Calu3 (cell line): ENCODE measurements at places on chromosomes 6 and 20. TPM values are rescaled to one million over a fixed set of nuclear protein-coding genes. Genes with fewer than 3 reads are reported as not detected.
A peak's percentile ranks its signal among the peaks of the same experiment; 100 is the strongest.

GRCh38 chr20:5511505-5511904 is 194.8 kb upstream of the PROKR2 start:
- no peak for DNase-seq
- no peak overlapping the region for H3K27ac ChIP-seq
- H3K4me1 ChIP-seq = no peaks in the 10 kb centered on the region
- H3K27me3 ChIP-seq = no peaks in the 10 kb centered on the region
- H3K36me3 ChIP-seq = no peaks in the 10 kb centered on the region

GRCh38 chr6:142842418-142843261 is 102.3 kb downstream of the HIVEP2 start:
- peak overlapping the region; percentile 51 for H3K4me3 ChIP-seq
- H3K27ac ChIP-seq = peak overlapping the region; percentile 94

GRCh38 chr20:4563031-4563430 is 158.7 kb upstream of the PRND start:
- no peaks in the 10 kb centered on the region for H3K4me1 ChIP-seq

GRCh38 chr20:24783631-24784492 is 165.2 kb upstream of the CST7 start:
- H3K36me3 ChIP-seq = no peaks in the 10 kb centered on the region
- no peak overlapping the region for H3K27ac ChIP-seq
- H3K4me1 ChIP-seq = no peaks in the 10 kb centered on the region
- no peak overlapping the region for H3K4me3 ChIP-seq

DNA sequence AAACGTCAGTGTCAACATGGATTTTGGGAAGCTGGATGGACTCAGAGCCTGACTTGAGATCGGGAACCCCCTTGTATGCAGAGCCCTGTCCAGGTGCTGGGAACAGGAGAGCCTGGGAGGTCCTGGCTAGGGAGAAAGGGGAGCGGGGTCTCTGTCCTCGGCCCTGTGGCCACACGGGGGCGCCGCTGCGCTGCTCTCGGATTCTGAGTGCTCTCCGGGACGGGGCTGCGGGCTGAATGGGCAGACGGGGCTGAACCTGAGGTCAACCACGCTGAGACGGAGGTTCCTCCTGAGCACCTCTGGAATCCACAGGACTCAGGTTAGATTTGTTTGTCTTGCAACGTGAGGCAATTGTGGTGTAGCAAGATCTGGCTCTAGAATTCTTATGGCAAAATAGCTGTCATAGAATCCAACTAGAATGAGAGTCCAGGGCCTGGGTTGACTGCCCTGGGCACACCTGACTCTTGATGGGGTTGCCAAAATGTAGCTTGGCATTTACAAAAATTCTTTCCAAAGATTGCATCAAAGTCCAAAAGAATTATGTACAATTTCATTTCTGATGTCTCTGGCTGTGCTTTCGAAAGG is 20.6 kb upstream of the HLA-F start:
- no peak overlapping the region for H3K4me3 ChIP-seq
- DNase-seq = peak; percentile 91
- no peaks in the 10 kb centered on the region for H3K36me3 ChIP-seq
- H3K4me1 ChIP-seq = no peaks in the 10 kb centered on the region
- peaks cover 41% of the 10 kb centered on the region for H3K27me3 ChIP-seq
- H3K27ac ChIP-seq = no peak overlapping the region

- peaks cover 14% of the 10 kb centered on the region for H3K4me1 ChIP-seq
- H3K27me3 ChIP-seq = no peaks in the 10 kb centered on the region
- no peak for DNase-seq
- H3K27ac ChIP-seq = no peak overlapping the region
Observed at GRCh38 chr6:157867155-157867559, 44.1 kb downstream of the SNX9 start.

- peaks cover 14% of the 10 kb centered on the region for H3K27me3 ChIP-seq
- H3K4me1 ChIP-seq = no peaks in the 10 kb centered on the region
- no peak overlapping the region for H3K27ac ChIP-seq
- H3K4me3 ChIP-seq = no peak overlapping the region
- DNase-seq = no peak
- peaks cover 2% of the 10 kb centered on the region for H3K36me3 ChIP-seq
Observed at GRCh38 chr6:36691612-36692011, 6.0 kb upstream of the RAB44 start.

DNA sequence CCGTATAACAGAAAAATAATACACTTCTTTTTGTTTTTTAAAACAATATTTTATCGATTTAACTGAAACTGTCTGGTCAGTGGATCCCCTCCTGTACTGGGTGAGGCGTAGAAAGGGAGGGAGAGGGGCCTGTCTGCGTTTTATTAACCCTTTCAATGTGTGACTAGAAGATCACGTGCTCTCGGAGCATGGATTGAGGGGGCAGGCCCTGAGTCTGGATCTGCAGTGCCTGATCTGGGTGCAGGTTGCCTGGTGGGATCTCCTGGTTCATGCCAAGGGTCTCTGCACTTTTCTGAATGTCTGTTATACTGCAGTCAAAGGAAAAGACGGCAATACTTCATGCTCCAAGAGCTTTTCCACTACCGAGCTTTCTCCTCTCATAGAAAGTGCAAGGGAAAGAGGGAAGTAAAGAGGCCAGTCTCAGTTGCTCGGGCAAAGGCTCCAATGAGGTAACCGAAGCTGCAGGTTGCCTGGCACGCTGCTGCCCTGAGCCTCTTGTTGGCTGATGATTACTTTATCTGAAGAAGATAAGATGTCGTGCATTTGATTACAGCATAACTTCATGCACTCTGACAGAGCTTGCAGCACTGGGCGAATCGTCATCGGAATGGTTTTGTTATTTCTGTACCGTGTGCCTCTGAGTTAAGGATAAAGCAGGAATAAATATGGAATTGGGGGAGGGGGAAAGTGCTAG is 167.5 kb upstream of the PMEPA1 start:
- no peaks in the 10 kb centered on the region for H3K4me1 ChIP-seq
- no peak for DNase-seq
- no peak overlapping the region for H3K27ac ChIP-seq

The TMC2 gene
- not detected in 2 replicates for total RNA-seq
